ENCODE measurements at places on chromosomes 2 and 18.
A peak's percentile ranks its signal among the peaks of the same experiment; 100 is the strongest.

DNA sequence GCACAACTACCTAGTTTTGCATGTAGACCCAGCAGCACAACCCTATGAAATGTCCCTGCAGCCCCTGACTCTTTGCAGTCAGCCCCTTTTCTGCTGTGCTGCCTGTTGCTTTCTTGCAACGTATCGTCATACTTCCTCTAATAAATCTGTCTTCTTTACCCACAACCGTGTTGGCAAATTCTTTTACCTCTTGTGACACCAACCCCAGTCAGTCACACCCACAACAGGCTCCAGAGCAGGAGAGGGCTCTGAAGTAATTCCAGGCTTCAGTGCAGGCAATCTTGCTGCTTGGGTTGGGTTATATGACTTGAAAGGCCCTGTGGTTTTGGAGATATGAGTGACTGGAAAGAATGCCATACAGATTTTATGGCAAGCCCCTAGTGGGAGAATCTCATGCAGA is 79.1 kb upstream of the KCNH7 start:
- DNase-seq: no peak

GRCh38 chr2:189183170-189183569 is 3.6 kb upstream of the COL5A2 start:
- no peak for DNase-seq

DNA sequence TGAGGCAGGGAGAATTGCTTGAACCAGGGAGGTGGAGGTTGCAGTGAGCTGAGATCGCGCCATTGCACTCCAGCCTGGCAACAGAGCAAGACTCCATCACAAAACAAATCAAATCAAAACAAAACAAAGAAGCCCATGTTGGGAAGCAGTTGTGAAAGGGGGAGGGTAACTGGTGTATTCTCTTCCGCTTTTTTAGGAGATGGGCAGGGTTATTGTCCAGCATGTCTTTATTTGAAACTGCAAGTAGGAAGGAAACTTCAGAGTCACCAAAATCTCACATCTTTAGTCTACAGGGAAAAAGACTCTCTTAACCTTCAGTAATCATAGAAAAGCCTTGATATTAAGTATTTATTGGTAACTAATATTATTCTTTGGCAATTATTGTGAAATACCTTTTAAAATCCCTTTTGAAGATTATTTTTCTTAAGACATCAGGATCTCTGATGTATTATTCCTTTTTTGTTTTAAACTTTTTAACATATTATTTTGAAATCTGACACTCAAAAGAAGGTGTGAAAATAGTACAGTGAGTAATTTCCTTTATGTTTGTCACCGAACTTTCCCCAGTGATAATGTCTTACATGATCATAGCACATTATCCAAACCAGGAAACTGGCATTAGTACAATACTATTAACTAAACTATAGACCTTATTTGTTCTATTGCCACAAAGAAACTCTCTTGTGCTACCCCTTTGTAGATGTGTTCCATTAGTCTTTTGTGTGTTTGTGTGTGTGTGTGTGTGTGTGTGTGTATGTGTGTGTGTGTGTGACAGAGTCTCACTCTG is 84.3 kb upstream of the LTBP1 start:
- DNase-seq: no peak

- DNase-seq: no peak
Observed at GRCh38 chr2:187989925-187990623, 301.6 kb upstream of the GULP1 start.

- DNase-seq: no peak
Observed at GRCh38 chr2:70779911-70780545, 10.4 kb downstream of the FIGLA start.

- no peak for DNase-seq
Observed at GRCh38 chr2:172094294-172095145, 8.2 kb downstream of the DLX2 start.

DNA sequence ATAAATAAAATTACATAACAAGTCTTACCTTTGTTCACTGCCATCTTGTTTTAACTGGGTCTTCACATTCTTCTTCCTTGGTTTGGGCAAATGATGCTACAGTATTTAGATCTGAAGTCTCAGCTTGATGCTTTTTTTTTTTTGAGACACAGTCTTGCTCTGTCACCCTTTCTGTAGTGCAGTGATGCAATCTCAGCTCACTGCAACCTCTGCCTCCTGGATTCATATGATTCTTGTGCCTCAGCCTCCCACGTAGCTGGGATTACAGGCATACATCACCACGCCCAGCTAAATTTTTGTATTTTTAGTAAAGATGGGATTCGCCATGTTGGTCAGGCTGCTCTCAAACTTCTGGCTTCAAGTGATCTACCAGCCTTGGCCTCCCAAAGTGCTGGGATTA is 53.2 kb upstream of the MAT2A start:
- DNase-seq: no peak

- no peak for DNase-seq
Observed at GRCh38 chr18:39434223-39434920, 1868.8 kb upstream of the CELF4 start.

DNA sequence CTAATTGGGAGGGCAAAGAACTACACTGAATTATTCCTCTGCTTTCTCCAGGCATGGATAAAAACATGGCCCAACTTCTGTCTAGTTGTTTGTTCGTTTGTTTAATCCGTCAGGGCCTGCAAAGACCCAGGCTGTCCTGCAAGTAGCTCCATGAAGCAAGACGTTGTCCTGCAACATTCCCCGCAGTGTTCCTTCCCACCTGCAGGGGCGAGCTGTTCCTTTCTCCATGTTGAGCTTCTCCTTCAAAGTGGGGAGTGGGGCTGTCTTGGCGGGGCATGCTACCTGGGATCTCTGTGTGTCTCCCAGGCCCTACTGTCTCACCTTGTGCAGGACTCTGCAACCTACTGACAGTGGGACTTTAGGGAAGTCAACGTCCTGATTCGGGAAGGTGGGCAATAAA is 264.0 kb upstream of the SMIM21 start:
- DNase-seq: no peak

DNA sequence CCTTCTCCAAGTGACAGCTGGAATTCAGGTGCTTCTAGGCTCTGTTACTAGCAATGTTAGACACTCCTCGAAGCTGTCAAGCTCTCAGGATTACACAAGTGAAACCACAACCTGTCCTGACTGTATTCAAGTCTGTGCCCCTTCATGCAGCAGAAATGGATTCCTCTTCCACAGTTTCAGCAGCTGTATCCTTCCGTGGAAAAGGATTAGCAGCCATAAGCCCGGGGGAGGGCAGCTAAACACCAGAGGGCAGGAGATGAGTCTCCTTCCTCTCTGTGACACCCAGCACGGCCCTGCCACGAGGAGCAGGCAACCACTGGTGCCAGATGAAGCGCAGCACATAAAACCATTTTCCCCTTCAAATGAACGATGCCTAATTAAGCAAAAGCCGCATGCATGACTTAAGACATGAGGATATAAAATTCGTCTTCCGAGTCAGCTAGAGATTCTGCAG is 1.2 kb downstream of the ST3GAL5 start:
- peak; percentile 31 for DNase-seq

GRCh38 chr2:75710220-75710576 is 517 bp downstream of the GCFC2 start:
- DNase-seq: no peak

DNA sequence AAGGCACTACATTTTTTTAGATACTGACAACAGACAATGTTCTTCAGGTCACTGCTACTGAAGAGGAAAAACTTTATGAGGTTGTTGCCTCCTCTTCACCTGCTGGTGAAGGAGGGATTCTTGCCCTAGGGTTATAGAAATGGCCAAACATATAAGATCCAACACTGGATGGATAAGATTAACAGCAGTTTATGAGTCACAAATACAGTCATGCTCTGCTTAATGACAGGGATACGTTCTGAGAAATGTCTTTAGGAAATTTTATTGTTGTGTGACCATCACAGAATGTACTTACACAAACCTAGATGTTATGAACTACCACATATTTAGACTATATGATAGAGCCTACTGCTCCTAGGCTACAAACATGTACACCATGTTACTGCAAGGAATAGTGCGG is 57.4 kb upstream of the AMMECR1L start:
- DNase-seq: no peak

DNA sequence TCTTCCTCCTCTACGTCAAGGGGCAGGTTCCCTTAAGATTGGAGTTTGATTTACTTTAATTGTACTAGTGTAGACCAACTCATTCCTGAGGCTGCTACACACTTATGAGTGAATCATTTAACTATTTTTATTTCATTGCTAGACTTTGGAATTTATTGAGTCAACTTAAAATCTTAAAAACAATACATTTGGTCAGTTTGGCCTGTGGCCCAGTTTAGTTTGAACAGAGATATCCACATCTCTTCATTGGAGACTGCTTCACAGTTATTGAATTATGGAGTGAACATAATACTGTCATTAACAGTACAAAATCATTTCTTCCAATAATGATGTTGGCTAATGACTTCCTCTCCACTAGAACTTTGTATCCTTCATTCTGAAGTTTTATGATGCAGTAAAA is 34.5 kb upstream of the STPG4 start:
- no peak for DNase-seq

GRCh38 chr2:28310107-28310506 is 82.6 kb upstream of the FOSL2 start:
- no peak for DNase-seq

- DNase-seq: no peak
Observed at GRCh38 chr18:58552057-58552461, 76.8 kb downstream of the ALPK2 start.

DNA sequence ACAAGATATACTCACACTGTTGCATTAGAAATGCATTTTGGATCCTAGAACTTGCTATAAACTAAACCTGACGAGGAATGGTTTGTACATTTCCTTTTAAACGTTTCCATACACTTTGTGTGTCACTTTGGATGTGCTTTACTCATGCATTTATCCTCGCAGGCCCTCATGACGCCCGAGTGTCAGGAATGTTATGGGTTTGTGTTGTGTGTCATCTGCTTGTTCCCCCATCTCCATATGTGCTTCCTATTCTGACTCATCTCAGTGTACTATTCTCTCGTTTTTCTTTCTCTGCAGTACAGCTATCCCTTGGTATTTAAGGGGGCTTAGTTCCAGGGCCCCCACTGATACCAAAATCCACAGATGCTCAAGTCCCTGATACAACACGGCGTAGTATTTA is 121.5 kb upstream of the RASGRP3 start:
- DNase-seq: no peak

GRCh38 chr2:33336036-33336625 is 140.3 kb upstream of the RASGRP3 start:
- DNase-seq: no peak

DNA sequence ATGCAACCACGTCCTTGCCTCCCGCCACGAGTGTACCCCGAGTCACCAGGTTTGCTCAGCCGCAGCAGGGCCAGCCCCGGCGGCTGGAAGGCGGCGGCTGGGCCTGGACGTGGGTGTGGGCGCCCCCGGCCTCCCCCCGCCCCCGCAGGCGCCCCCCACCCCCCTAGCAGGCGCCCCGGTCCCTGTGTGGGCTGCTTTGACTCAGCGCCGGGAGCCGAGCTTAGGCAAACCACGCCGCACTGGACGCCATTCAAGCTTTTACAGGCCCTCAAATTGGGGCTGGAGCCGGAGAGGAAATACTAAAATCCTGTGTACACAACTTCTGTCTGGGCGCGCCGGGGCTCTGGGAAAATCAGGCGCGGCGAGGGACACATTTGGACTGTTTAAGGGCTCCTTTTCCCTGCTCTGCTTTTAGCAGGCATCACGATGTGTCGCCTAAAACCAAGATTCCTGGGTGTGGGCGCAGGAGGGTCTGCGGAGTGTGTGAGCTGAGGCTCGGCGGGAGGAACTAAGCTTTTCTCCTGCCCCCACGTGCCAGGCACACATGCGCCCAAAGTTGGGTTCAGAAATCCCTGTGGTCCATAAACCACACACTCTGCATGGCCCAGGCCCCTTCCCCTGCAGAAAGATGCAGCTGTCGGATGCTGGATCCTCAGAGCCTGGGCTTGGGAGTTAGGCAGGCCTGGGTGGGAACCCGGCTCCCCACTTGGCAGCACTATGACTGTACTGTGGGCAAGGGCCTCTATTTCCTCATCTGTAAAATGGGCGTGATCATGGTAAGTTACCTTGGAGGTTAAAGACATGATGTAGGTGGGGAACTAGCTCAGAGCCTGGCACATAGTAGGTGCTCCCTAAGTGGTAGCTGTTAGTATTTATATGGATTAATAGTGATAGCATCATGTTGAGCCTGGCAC is 57.6 kb downstream of the ATOH8 start:
- DNase-seq: no peak

DNA sequence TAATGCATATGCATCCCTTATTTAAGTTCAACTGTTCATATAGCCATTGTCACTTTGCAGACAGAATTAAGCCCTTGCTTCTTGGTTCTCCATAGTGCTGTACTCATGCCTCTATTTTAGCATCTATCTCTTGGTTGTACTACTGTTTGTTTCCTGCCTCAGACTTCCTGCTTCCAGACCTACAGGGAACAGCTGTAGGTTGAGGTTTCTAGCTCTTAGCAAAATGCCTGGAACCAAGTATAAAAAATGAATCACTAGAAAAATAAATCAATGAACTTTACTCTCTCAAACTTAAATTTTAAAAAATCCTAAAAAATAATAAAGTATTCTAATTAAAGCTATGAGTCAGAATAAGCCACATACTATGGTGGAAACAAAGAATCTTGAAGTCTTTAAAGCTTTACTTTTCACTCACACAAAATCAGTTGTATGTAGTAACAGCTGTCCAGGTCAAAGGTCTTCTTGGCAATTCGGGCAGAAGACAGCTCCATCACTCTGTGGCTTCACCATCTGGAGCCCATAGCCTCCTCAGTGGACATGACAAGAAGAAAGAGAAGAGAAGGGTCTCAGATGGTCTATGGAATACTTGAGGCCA is 1228.1 kb upstream of the GYPC start:
- no peak for DNase-seq

DNA sequence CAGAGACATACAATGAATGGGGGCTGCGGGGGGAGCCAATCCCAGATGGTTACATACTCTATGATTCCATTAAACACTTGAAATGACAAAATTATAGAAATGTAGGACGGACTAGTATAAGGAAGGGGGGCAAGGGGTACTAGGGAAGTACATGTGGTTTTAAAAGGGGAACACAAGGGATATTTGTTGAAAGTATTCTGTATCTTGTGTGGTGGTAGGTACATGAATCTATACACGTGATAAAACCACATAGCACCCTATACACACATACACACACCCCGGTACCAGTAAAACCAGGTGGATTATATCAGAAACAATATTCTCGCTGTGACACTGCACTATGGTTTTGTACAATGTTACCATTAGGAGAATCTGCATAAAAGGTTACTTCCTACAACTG is 45.4 kb downstream of the ASXL2 start:
- DNase-seq: no peak

- no peak for DNase-seq
Observed at GRCh38 chr18:26489881-26490280, 58.5 kb downstream of the KCTD1 start.

GRCh38 chr2:219778189-219778588 is 150.8 kb downstream of the SLC4A3 start:
- no peak for DNase-seq

All from activated gamma-delta T cell treated with anti-CD3 and anti-CD28 coated beads, Interleukin-2, amount 50 U/mL, for 16 hours (primary cell).